ENCODE measurements at places on chromosomes 7 and 10.

- no peak for DNase-seq
Measured at GRCh38 chr10:129743738-129744133, 220.3 kb downstream of the EBF3 start.

DNA sequence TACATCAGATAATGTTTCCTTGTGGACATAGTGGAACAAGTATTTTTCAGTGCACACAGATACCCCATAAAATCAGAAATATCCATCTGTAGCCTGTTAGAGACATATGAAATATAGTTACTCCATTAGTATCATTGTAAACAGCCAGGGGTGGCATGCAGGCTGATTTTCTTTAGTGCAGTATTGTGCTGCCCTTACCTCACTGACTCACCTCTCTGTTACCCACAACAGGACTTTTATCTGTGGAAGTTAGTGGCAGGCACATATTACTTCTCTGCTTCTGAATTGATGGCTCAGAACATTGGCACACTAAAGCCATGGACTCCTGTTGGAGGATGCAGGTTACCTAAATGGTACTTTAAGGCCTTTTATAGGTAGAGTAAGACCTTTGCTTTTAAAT lies 70.0 kb downstream of the SLC25A40 start:
- DNase-seq = no peak

GRCh38 chr10:20162123-20162522 lies 345.9 kb downstream of the PLXDC2 start:
- no peak for DNase-seq

DNA sequence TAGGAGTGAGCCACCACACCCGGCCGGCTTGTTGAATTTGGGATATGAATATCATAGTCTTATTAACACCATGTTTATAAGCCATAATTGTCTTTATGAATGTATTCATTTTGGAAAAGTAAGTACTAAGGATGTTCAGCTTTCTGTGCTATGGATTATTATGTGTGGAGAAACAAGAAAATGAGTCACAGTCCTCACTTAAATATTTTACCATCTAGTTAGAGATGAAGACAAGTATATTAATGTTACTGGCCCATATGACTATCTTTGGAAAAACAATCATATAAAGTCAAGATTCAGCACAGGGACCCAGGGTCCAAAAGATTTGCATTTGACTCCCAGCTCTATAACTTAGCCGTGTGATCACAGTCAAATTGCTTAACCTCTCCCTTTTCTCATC lies 9.8 kb upstream of the TOMM7 start:
- DNase-seq = no peak

- no peak for DNase-seq
Measured at GRCh38 chr10:15742836-15743235, 23.1 kb upstream of the ITGA8 start.

DNA sequence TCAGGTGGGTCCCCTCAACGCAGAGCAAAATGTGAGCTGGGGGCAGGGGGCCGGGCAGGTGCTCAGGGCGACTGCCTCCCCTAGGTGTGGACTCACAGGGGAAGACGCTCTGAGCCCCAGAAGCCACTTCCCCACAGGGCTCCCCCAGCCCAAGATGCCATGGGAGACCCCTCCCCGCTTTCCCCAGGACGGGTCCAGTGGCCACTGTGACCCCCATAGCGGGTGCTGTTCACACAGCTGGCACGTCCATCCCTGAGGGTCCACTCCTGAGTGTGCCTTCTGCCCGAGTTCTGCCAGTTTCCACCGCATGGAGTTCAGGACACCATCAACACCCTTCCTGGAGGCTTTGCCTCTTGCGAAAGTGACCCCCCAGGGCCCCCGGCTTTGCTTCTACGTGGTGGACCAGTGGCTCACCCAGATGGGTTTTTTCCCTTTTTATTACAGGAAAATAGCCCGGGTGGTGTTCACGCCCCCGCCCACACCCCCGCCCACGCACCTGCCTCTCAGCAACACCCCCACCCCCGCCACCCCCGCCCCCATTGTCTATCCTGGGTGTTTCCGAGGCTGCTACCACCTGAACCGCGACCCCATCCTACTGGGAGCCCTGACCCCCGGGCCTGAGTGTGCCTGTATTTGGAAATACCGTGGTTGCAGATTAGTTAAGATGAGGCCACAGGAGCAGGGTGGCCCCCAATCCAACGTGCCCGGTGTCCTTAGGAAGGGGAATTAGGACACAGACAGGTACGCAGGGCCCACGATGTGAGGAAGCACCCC lies 32.0 kb downstream of the ADAP1 start:
- peak; percentile 64 for DNase-seq

DNA sequence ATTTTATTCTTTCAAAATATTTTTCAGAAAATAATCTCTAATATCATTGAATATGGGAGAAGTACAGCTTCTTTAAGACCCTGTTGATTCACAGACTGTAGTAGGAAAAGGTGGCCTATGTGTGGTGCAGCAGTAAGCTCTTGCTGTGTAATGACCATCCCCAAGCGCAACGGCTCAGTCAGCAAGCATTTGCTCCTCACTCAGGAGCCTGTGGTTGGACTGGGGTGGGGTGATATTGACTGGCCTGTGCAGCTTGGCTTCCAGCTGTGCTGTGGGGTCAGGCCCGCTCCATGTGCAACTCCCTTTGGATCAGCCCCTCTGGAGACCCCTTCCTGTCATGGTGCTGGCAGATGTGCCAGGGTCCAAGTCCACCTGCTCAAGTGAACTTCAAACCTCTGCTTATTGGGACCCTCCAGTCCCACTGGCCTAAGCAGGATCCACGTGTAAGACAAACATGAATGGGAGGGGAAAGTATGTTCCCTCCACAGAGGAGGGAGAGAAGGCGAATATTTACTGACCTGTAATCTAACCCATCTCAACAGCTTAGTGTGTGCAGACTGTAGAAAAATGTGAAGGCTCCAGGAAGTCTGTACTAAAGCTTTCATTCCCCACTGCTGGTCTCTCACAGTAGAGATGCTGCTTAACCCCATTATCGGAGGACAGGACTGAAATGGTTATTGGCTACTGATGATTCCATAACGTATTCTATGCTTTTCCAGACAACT lies 239.7 kb downstream of the WDR37 start:
- no peak for DNase-seq

DNA sequence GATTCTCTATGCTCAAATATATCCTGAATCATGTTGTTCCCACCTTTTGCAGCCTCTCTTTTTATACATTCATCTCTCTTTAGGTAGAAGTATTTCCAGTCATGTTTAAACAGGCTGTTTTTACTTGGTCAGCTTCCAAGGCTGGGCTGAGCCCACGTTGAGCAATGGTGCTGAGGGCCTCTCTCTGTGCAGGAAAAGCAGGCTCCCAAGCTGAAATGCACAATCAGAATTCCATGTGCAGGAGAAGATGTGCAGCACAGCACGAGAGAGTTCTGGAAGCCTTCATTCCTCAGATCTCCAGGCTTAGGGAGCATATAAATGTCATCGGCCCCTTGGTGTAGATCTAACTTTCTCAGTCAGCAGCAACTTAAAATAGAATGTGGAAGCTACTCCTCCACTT lies 588.5 kb downstream of the TNS3 start:
- DNase-seq = no peak

GRCh38 chr10:111109501-111110242 lies 32.8 kb downstream of the ADRA2A start:
- no peak for DNase-seq

GRCh38 chr10:124283215-124283948 lies 135.3 kb downstream of the OAT start:
- no peak for DNase-seq

DNA sequence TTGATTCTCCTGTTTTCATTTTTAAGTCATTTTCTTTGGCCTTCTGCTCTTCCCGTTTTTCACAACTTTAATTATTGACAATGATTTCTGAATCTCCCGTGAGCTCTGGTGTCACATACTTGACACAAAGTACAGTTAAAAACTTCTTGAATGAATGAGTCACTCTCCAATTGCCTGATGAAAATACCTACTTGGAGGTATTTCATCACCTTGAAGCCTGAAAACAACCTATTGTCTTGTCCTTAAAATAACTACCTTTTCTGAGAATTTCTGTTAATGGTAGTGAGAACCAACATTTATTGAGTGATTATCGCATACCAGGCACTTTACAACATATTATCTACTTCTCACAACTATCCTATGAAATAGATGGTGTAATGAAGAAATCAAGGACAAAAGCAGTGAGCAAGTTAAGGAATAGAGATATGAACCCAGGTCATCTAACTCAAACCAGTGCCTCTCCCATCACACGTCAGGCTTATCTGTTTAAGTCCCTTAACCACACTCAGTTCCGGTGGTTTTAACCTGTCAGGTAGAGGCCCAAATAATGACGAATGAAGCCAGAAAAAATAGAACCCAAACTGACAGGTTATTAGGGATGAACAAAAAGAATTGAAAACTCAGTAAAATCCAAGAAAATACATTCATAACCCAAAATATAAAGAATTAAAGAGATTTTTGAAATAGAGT lies 11.6 kb downstream of the BET1 start:
- DNase-seq = no peak

DNA sequence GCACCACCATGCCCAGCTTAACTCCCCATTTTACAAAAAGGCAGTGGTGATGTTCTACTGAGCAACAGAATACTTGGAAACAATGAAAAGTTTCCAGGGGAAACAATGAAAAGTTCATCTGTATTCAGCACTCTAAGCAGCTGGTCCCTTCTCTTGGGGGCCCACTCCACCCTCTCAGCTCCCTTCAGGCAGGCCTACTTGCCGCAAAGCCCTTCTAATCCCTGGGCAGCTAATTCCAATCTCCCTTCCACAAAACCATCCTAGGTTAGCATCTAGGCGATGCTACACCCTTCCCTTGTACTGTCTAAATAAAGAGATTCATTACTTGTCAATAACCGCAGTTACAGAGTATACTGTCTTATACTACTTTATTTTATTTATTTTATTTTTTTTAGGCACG lies 79.1 kb downstream of the SPDYE5 start:
- DNase-seq = no peak

DNA sequence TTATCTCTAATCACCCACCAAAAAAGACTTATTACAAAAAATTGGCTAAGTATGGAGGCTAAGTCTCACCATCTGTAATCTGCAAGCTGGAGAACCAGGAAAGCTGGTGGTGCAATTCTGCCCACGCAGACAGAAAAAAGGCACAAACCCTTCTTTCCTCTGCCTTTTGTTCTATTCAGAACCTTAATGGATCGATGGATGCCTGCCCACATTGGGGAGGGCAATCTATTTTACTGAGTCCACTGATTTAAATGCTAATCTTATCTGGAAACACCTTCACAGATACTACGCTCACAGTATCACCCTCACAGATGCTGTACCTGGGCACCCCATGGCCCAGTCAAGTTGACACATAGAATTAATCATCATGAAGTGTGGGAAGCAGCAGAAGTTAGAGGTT lies 10.2 kb downstream of the IGFBP3 start:
- no peak for DNase-seq

- DNase-seq = no peak
Measured at GRCh38 chr10:133401500-133401899, 7.5 kb downstream of the MTG1 start.

GRCh38 chr7:47218378-47219176 lies 363.3 kb downstream of the TNS3 start:
- no peak for DNase-seq

GRCh38 chr10:43689007-43689491 lies 40.4 kb upstream of the ZNF32 start:
- DNase-seq = no peak

DNA sequence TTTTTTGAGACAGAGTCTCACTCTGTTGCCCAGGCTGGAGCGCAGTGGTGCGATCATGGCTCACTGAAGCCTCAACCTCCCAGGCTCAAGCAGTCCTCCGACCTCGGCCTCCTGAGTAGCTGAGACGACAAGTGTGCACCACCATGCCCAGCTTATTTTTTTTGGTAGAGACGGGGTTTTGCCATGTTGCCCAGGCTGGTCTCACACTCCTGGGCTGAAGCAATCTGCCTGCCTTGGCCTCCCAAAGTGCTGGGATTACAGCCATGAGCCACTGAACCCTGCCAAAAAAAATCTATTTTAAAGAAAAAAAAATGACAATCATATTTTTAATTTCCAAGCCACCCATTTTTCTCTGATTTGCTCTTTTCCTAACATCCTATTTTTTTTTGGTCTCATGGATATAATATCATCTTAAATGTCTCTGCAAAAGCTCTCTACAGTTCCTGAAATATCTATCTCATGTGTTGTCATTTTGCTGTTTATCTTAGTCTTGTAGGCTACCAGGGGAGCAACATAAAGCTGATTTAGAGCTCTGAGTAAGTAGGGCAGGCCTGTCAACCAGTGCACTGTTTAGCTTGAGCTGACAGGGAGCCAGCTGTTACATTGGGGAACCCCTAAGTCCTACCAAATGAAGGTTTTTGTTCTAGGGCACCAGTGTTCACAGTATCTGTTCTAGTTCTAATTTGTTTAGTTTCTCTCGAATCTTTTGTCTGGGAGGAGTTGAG lies 29.9 kb upstream of the HBP1 start:
- no peak for DNase-seq

- DNase-seq = no peak
Measured at GRCh38 chr10:48764486-48764885, 79.8 kb downstream of the WDFY4 start.

DNA sequence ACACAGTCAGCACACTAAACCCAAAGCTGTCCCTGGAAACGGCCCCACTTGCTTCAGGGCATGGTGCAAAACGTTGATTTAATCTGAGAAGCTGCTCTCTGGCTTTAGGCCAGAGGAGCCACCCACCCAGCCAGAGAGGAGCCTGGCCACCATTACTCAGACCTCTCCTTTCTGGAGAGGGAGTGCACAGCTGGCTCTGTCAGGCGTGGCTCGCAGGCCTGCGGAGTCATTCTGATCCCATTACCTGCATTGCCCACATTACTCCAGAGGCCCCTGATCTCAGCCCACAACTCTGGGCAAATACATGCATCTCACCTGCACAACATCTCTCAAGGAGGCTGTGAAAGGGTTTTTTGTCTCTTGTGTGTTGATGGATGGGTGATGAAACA lies 370.0 kb upstream of the IGFBP3 start:
- no peak for DNase-seq

- no peak for DNase-seq
Measured at GRCh38 chr10:48366261-48366660, 59.8 kb downstream of the MAPK8 start.

- DNase-seq = no peak
Measured at GRCh38 chr7:70341446-70341845, 743.2 kb downstream of the AUTS2 start.

- DNase-seq = no peak
Measured at GRCh38 chr10:5582736-5583135, 58.0 kb downstream of the CALML3 start.

GRCh38 chr7:137873524-137873923 lies 26.8 kb upstream of the DGKI start:
- no peak for DNase-seq

GRCh38 chr7:113801751-113802150 lies 117.1 kb downstream of the PPP1R3A start:
- DNase-seq = no peak

GRCh38 chr10:77643795-77644468 lies 6.3 kb upstream of the KCNMA1 start:
- peak; percentile 22 for DNase-seq

- DNase-seq = peak; percentile 52
Measured at GRCh38 chr10:61286686-61287085, 166.5 kb downstream of the TMEM26 start.
